ENCODE measurements at places on chromosomes 2 and 18.
A peak's percentile ranks its signal among the peaks of the same experiment; 100 is the strongest.

DNA sequence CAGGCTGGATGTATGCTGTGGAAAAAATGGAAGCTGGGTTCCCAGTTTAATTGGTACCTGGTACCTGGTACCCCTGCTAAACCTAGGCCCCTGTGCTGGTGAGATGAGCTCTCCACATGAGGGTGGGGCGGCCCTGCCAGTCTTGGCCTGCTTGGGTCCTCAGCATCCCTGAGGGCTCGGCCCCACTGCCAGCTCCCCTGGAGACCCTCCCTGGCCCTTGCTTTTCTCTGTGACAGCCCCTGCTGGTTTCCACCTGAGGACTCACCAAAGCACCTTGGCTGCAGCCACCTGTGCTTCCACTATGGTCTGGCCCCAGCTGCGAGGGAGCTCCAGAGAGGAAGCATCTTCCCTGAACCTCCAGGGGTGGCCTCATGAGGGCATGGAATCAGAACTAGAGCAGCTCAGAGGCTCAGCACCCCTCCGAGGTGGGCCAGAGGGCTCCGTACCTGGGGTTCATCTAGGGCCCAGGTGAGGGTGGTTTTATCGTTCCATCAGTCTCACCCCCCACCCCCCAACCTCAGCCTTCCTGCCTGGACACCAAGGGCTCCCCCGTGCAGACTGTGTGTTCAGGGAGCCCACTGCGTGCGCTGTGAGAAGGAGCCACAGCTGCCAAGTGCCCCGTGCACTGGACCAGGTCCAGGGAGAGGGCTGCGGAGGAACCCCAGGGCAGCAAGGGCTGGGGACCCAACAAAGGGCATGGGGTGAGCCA lies 23.7 kb upstream of the HDAC4 start:
- no peak for DNase-seq

GRCh38 chr2:197097578-197098366 lies 171.3 kb upstream of the PGAP1 start:
- no peak for DNase-seq

DNA sequence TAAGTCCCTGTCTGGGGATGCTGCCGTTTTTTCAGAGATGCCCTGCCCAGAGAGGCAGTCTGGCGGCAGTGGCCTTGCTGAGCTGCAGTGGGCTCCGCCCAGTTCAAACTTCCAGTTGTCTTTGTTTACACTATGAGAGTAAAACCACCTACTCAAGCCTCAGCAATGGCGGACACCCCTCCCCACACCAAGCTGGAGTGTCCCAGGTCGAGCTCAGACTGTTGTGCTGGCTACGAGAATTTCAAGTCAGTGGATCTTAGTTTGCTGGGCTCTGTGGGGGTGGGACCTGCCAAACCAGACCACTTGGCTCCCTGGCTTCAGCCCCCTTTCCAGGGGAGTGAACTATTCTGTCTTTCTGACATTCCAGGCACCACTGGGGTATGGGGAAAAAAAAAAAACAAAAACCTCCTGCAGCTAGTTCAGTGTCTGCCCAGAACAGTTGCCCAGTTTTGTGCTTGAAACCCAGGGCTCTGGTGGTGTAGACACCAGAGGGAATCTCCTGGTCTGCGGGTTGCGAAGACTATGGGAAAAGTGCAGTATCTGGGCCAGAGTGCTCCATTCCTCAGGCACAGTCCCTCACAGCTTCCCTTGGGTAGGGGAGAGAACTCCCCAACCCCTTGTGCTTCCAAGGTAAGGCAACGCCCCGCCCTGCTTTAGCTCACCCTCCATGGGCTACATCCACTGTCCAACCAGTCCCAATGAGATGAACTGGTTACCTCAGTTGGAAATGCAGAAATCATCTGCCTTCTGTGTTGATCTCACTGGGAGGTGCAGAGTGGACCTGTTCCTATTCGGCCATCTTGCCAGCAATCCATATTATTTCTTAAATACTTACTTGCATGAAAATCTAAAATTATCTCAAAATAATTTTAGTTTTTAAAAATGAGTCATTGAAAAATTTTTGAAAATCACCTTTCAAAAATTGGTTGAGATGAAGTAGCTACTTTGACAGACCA lies 338.0 kb downstream of the OSR1 start:
- DNase-seq: no peak

GRCh38 chr2:176518823-176519222 lies 249.6 kb downstream of the MTX2 start:
- DNase-seq: no peak

GRCh38 chr2:155157065-155157464 lies 458.6 kb downstream of the KCNJ3 start:
- DNase-seq: no peak

DNA sequence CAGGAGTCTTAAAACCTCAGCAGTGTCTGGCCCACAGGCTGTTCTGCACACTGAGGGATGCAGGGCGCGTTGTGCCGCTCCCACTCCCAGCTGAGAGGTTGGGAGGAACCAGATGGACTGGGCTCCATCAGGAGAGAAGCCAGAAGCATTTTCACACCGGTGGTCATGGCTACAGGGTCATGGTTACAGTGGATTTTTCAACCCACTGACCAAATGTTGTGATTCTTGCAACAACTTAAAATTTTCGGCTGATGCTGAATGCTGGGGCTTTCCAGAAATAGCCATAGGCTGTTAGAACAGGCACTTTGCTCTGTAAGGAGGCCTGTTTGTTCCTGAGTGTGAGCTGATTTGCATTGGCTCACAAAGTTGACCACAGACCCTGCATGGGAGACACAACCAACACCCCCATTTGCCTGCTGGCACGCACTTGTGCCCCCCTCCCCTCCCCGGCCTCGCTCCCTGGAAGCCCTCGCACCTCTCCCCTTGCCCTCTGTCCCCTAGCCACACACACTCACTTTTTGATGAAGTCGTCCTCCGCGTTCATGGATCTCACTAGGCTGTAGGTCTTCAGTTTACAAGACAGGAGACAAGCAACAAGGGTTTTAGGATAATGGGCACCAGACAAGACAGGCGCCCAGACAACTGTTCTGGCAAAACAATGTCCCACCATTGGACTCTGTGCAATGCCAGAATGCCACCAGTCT lies 3.4 kb downstream of the LPIN1 start:
- no peak for DNase-seq

GRCh38 chr2:75007819-75008218 lies 49.4 kb downstream of the POLE4 start:
- DNase-seq: no peak

- DNase-seq: peak; percentile 33
These were observed 36.5 kb downstream of the SLC25A52 start for GRCh38 chr18:31723990-31724711.

- DNase-seq: no peak
These were observed 48.2 kb downstream of the SLC66A3 start for GRCh38 chr2:11203480-11203879.

GRCh38 chr2:240286596-240286995 lies 146.1 kb upstream of the OTOS start:
- no peak for DNase-seq

GRCh38 chr2:36044411-36044810 lies 311.2 kb upstream of the CRIM1 start:
- DNase-seq: no peak

GRCh38 chr2:128639120-128639477 lies 320.4 kb upstream of the HS6ST1 start:
- DNase-seq: no peak

- DNase-seq: no peak
These were observed 22.3 kb downstream of the CCBE1 start for GRCh38 chr18:59674903-59675270.

GRCh38 chr18:67519592-67519991 lies 3.1 kb upstream of the DSEL start:
- no peak for DNase-seq

- DNase-seq: no peak
These were observed 239.1 kb upstream of the SLC14A2 start for GRCh38 chr18:45376193-45376592.

GRCh38 chr2:95388091-95388692 lies 14.3 kb upstream of the FAHD2A start:
- DNase-seq: no peak

DNA sequence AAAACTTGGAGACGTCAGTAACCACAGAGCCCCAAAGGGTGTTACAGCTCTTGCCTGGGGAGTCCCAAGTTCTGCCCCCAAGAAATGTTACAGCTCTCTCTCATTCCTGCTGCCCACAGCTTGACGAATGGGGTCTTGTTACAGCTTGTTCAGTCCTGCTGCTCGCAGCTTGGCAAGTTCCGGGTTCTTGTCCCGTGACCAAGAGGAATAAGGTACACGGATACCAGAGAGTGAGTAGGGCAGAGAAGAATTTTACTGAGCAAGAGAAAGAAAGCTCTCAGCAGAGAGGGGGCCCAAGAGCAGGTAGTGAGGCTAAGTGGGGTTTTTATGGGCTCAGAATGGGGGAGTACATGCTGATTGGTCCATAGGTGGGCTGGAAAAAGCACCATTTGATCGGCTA lies 27.2 kb downstream of the SLC39A6 start:
- no peak for DNase-seq

DNA sequence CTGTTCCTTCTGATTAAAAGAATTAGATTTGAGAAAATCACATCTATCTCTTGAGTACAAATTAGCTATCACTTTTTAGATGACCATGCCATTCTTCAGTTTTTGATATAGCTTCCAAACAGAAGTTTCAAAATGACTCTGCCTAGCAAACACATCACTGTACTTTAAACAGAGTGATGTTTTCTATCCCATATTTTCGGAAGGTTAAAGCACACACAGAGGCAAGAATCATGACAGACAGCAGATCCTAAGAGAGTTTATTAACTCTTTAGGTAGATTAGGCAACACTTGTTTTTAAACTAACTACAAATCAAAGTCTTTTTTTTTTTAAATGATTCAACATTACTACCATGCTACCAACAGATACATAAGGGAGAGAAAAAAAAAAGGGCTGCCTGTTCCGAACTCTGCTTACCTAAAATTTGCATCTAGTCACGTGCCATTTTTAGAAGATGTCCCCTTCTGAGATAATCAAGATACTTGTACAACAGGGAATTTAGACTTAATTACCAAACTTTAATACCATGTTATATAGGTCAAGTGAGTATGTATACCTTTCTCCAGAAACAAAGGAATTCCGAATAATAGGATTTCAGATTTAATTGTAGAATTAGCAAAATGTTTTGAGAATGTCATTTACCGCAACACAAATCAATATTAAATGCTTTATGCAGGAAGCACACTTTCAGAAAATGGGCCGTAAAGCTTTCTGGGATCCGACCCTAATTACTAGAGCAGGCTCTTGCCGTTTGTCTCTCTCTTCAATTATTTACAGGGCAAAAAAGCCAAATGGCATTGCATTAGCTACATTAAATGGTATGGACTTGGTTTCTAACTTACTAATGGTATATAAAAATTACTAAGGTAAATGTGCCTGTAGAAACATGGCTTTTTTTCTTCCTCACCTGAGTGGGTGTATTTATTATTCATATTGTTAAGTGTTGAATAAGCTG lies 2.6 kb downstream of the RBMS1 start:
- DNase-seq: no peak

- no peak for DNase-seq
These were observed 376.6 kb downstream of the HRH4 start for GRCh38 chr18:24837066-24837465.

DNA sequence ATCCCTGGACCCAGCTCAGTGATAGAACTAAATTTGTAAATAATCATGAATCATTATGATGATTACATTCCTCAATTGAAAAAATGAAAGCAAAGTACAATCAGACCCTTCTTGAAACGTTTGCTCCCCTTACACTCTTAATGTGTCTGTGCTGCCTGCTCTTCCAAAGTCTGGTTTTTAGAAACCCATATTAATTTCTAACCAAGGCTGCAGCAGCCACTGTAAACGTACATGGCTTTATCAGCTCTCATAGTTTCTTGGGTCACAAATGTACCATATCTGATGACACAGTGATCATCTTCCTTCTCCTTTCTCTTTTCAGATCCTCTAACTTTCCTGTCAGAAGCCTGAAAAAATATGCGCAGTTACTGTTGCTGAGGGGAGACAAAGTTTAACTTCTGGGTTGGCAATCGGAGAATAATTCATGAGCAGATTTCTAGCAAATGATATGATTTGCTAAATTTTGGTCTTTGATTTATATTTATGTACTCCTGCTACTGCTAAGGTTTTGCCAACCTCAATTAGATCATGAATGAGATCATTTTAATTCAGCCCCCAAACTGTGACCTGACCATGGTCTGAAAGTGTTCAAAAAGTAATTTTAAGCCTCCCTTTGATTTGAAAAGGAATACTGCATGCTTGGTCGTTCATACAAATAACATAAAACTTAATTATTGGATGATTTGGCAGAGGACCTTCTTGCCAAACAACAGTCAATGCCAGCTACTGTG lies 12.3 kb downstream of the ZEB2 start:
- no peak for DNase-seq

GRCh38 chr2:174929786-174930185 lies 75.4 kb downstream of the CHN1 start:
- DNase-seq: no peak

GRCh38 chr2:120425014-120425413 lies 79.1 kb downstream of the INHBB start:
- DNase-seq: no peak

DNA sequence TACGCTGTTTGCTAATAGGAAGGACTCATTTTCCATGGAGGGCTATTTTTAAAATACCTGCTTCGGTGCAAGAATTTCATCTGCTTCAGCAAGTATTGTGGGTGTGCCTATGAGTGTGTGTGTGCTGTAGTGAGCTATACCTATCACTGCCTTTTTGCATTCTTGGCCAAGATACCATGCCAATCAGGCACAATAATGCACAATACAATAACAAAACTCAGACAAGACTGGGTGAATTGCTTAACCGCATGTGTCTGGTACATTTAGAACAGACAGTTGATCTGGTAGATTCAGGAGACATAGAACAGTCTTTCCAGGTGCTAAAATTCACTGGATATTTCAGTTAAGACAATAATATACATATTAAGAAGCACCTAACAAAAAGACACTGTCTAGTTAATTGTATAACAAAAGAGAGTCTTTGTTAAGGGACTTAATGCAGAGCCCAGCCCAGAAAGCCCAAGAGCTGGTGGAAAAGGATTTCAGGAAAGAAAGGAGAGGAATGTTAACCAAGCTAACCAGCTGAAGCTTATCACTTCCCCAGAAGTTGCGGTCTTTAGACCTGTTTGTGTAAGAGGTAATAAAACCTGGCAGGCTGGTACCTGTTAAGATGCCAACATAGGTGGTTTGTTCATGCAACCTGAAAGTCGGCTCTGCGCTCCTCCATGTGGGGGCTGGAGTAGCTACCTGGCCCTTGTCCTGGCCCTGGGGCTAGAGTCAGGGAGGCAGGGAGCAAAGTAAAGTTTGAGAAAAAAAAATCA lies 153.3 kb upstream of the RBMS1 start:
- no peak for DNase-seq

DNA sequence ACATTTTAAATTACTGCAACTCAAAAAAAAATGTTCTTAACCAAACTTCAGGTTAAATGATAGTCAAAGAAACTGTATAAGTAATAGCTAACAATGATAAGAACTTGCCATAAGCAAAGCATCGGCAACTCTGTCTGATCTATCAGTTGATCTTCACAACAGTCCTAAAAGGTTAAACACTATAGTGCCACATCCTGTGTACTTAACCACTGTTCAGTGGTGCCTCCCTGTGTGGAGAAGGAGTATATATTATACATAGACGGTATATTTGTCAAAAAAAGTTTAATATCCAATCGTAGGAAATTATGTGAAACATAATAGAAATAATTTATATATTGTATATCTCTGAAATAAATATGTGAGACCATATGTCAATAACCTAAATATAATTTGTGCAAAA lies 13.0 kb downstream of the DTNA start:
- DNase-seq: no peak

Data from GM12892 (cell line).